GM23338 (cell line): ENCODE measurements at places on chromosomes 4 and X. TPM values are rescaled to one million over a fixed set of nuclear protein-coding genes. Genes with fewer than 3 reads are reported as not detected.
A peak's percentile ranks its signal among the peaks of the same experiment; 100 is the strongest.

- no peak overlapping the region for H3K4me3 ChIP-seq
- H3K36me3 ChIP-seq: no peaks in the 10 kb centered on the region
- H3K27ac ChIP-seq: no peak overlapping the region
- peaks cover 11% of the 10 kb centered on the region for H3K4me1 ChIP-seq
- H3K27me3 ChIP-seq: no peaks in the 10 kb centered on the region
These were observed 136.2 kb downstream of the BTC start for GRCh38 chr4:74658116-74658515.

GRCh38 chrX:35380808-35381700 is 417.1 kb upstream of the MAGEB16 start:
- no peak overlapping the region for H3K27ac ChIP-seq
- H3K4me1 ChIP-seq: no peaks in the 10 kb centered on the region
- DNase-seq: peak; percentile 53
- no peaks in the 10 kb centered on the region for H3K27me3 ChIP-seq
- no peaks in the 10 kb centered on the region for H3K36me3 ChIP-seq

Gene PAGE2
- total RNA-seq: not detected in 2 replicates

- H3K4me1 ChIP-seq: no peaks in the 10 kb centered on the region
- H3K36me3 ChIP-seq: no peaks in the 10 kb centered on the region
- no peak for DNase-seq
- H3K4me3 ChIP-seq: no peak overlapping the region
- no peak overlapping the region for H3K27ac ChIP-seq
- peaks cover 92% of the 10 kb centered on the region for H3K27me3 ChIP-seq
These were observed 27.1 kb upstream of the GRPEL1 start for GRCh38 chr4:7094916-7095315.

Gene DCAF4L1
- total RNA-seq: 0.43 and 0.63 TPM in 2 replicates

DNA sequence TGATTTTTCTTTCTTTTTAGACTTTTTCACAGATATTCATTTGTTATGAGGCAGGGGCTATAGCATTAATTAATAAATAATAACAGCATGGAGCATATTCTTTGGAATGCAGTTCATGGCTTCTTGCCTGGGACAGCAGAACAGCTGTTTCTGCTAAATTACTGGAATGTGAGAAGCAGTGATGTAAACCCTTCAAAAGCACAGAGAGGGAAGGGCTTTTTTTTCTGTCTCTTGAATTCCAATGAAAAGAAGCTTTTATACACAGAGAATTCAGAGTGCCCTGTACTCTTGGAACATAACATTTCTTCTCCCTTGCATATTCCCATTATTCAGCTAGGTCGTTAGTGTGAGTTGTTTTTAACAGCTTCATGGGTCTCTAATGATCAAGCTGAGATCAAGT is 28.5 kb upstream of the ANK2 start:
- no peak overlapping the region for H3K27ac ChIP-seq
- H3K27me3 ChIP-seq: no peaks in the 10 kb centered on the region
- no peak overlapping the region for H3K4me3 ChIP-seq
- H3K4me1 ChIP-seq: peaks cover 6% of the 10 kb centered on the region; the same call in 1 of the 2 replicates

- no peaks in the 10 kb centered on the region for H3K27me3 ChIP-seq
- DNase-seq: no peak
- H3K4me3 ChIP-seq: no peak overlapping the region
- H3K4me1 ChIP-seq: no peaks in the 10 kb centered on the region
These were observed 286.8 kb upstream of the DDX53 start for GRCh38 chrX:22712942-22713341.

- no peak overlapping the region for H3K27ac ChIP-seq
- H3K4me3 ChIP-seq: no peak overlapping the region
- no peaks in the 10 kb centered on the region for H3K27me3 ChIP-seq
- H3K4me1 ChIP-seq: no peaks in the 10 kb centered on the region
- no peak for DNase-seq
These were observed 247.9 kb upstream of the AR start for GRCh38 chrX:67295924-67296323.

DNA sequence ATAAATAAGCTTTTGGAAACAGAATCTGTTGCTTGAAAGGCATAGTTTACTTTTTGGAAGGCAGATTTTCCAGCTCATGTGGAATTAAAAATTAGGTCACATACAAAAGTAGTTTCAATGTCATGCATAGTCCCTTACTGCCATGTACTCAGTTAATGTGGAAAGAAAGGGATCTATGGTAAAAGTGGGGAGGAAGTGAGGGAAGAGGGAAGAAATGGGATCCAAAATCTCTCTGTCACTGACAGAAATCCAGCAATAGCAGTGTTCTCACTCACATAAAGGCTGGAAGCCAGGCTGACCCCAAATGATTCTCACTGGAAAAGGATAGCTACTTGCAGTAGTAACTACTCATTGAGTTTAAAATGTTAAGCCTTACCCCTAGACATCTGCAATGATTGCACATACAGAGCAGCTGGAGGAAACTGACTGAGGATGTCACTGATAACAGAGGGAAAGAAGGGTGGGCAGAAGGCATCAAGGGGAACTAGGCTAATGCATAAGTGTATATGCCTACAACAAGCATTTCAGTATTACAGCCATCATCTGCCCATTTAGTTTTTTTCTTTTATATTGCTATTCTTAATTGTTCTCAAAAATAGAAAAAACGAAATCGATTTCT is 445.6 kb downstream of the FAT4 start:
- H3K4me1 ChIP-seq: no peaks in the 10 kb centered on the region
- no peak overlapping the region for H3K27ac ChIP-seq
- H3K4me3 ChIP-seq: no peak overlapping the region
- no peak for DNase-seq
- no peaks in the 10 kb centered on the region for H3K27me3 ChIP-seq

Gene TCEAL9
- 31.6 and 37.1 TPM in 2 replicates for total RNA-seq

Gene FLNA
- 1,228 and 1,445 TPM in 2 replicates for total RNA-seq

Gene ATOH1
- total RNA-seq: 0.27 and 0.69 TPM in 2 replicates
